ENCODE measurements at places on chromosomes 3 and 15.

- DNase-seq: no peak
These were observed 36.6 kb upstream of the STT3B start for GRCh38 chr3:31495971-31496665.

DNA sequence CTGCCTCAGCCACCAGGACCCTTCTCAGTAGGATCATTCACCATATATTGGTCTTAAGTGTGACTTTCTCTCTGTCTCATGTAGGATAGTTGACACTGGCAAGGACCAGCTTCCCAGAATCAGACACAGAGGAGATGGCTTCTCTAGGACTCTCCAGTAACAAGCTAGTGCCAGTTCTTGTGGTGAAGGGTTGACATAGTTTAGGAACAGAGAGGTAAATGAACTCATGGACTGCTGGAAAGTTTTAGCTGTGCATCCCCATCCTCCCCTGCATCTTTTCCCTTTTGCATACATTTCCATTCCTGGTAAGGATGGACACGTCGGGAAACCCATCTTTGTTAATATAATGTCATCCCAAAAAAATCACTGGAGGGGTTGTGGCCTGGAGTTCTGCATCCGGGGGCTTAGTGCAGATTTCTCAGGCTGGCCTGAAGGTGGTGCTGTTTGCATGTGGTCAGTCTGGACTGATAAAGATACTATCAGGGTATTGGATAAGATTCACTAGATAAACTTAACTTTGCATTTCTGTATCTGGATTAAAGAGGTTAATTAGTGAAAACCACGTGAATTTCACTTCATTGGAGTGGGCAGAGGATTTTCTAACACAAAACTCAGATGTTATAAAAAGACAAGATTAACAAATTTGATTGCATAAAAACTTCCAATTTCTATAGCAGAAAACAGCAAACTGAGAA lies 110.8 kb downstream of the TBC1D2B start:
- DNase-seq: peak; percentile 43

DNA sequence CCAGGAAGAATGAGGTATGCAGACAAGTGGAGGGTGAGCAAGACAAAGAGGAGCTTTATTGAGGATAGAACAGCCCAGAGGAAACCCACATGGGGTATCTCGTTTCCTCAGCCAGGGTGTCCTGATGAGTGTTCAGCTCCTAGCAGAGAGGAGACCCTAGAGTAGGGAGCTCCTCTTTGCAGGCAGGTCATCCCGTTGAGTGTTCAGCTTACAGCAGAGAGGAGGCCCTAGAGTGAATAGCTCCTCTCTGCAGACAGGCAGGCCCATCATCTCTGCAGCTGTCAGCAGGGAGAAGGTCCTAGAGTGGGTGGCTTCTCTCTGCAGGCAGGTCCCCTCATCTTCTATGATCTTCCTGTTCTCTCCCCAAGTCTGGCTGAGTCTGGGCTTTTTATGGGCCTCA lies 90.6 kb upstream of the TNFSF10 start:
- DNase-seq: no peak

DNA sequence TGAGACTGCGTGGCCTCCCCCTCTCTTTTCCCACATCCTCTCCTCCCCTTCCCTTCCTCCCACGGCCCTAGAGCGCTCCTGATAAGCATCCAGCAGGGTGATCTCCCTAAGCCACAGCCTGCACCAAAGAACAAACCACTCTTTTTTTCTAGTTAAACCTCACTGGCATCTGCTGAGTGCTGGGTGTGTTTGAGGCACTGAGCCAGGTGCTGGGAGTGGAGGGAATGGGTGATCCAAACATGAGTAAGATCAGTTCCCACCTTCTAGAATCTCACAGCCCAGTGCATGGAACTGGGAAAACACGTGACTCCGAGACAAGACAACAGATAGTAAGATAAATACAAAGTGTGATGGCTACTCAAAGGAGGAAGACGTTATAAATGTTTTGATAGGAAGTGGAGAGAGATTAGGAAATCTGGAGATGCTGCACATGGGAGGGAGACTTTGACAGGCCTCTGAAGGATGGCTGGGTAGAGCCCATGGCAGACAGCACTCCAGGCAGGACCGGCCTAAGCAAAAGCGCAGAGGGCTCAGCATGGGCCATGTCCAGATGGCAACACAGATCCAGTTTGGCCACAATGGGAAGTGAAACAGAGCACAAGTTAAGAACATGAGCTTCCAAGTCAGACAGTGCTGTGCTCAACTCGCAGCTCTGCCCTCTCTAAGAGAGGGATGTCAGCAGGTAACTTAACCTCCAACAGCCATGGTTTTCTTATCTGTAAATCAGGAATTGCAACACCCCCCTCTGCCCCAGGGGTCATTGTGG lies 55.6 kb downstream of the CCR3 start:
- DNase-seq: no peak

GRCh38 chr15:64895285-64896065 lies 16.2 kb upstream of the ANKDD1A start:
- peak; percentile 46 for DNase-seq

DNA sequence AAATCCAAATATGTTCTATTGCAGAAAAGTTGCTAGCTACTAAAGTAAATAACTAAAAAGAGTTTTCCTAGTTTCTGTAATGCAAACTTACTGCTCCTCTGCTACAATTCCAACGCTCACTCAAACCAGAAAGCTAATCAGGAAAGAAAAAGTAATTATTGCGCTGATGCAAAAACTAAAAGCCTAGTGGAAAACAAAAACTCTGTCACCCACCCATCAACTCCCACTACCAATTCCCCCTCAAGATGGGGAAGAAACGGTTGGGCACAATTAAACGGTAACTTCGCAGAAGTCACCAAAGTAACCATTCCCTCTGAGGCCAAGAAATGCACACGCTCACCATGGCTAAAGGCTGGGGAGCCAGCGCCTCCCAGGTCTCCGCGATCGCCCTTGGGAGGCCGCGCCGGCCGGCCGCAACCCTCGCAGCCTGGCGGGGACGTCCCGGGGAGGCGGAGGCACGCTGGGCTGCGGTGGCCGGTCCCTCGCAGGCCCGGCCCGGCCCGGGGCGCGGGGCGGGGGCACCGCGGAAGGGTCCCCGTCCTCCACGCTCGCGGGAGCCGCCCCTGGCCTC lies 684 bp downstream of the SLTM start:
- peak; percentile 50 for DNase-seq

DNA sequence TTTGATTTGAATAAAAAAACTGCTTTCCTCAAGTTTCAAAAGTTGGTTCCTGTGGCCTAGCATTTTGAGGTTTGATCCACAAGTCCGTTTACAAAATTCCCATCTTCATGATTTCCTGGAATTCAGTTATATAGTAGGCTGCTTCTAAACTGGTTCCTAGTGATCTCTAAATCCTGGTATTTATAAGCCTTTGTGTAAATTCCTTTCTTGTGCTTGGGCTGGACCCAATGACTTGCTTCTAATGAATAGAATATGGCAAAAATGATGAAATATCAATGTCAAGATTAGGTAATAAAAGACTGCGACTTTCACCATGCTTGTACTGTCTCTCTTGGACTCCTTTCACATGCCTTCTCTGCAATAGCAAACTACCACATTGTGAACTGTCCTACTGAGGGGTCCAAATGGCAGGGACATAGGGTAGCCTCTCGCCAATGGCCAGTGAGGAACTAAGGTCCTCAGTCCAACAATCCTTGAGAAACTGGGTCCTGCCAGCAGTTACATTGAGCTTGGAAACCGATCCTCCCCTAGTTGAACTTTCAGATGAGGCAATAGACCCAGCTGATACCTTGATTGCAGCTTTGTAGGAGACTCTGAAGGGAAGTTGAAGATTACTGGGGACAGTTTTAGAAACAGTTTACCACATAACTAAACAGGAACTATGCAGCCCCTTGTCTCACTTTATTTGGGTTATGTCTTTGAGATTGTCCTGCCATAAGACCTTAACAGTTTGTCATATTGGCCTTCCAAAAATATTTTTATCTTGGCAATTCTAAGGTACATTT lies 303.9 kb upstream of the TBC1D5 start:
- no peak for DNase-seq

DNA sequence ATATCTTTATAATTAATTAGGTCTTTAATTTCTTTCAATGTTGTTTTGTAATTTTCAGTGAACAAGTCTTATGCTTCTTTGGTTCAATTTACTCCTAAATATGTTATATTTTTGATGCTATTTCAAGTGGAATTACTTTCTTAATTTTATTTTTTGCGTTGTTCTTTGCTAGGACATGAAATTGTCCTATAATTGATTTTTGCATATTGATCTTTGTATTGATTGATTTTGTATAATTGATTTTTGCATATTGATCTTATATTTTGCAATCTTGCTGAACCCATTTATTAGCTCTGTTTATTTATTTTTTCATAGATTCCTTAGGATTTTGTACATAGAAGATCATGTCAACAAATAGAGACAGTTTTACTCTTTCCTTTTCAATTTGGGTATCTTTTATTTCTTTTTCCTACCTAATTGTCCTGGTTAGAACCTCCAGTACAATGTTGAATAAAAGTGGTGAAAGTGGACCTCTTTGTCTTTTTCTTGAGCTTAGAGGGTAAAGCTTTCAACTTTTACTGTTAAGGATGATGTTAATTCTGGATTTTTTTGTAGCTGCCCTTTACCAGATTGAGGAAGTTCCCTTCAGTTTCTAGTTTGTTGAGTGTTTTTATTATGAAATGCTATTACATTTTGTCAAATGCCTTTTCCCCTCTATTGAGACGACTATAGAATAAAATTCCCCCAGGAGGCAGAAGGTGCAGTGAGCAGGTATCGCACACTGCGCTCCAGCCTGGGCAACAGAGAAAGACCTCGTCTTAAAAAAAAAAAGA lies 36.8 kb upstream of the CCDC50 start:
- no peak for DNase-seq

- no peak for DNase-seq
These were observed 43.5 kb upstream of the SLC6A11 start for GRCh38 chr3:10772271-10773161.

- peak; percentile 16 for DNase-seq
These were observed 31.9 kb upstream of the TSC22D2 start for GRCh38 chr3:150376001-150376848.

GRCh38 chr3:17070161-17070959 lies 185.6 kb downstream of the PLCL2 start:
- no peak for DNase-seq

DNA sequence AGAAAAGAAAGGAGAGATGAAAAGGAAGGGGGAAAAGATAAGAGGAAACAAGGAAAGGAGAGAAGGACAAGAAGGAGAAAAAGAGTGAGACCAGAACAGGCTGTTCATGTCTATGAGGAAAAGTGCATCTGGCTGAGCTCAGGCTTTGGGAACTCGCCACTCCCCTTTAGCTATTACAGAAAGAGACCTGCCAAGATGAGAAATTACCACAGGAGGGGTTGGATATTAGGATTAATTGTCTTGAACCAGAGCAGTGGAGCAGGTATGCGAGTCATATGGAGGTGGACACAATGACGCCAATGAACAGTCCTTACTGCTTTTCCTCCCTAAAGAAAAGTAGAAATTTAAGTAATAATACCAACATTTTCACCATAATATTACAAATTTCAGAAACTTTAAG lies 577.0 kb upstream of the ARRDC4 start:
- no peak for DNase-seq

DNA sequence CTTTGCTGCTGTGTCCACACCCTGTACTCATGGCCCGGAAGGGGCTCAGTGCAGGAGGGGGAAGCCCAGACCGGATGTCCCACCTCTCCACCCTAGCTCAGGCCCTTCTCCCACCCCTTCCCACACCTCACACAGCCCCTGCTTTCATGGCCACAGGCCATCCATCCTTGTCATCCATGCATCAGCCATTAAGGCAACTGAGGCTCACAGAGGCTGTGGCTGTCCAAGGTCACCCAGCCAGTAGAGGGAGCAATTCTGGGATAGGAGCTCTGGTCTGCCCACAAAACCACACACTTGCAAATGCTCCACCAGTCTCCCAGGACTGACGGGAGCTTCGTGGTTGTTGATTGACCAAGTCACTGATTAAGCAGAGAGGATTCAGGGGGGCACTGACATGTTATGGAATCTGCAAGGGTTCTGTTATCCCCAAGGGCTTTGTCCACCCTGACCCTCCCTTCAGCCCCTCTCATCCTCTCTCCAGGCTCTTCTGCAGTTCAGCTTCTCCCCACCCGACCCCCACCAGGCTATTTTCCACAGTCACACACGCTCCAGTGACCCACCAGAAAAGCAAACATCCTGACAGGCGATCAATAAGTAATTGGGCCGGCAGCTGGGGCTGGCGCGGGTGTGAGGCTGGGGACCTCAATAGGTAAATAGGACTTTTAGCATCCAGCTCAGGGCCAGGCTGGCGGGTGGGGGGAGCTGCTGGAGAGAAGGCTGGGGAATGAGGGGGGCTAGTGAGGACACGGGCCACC lies 15.1 kb downstream of the LINGO1 start:
- no peak for DNase-seq

GRCh38 chr3:183306798-183307671 lies 54.0 kb downstream of the B3GNT5 start:
- DNase-seq: no peak

DNA sequence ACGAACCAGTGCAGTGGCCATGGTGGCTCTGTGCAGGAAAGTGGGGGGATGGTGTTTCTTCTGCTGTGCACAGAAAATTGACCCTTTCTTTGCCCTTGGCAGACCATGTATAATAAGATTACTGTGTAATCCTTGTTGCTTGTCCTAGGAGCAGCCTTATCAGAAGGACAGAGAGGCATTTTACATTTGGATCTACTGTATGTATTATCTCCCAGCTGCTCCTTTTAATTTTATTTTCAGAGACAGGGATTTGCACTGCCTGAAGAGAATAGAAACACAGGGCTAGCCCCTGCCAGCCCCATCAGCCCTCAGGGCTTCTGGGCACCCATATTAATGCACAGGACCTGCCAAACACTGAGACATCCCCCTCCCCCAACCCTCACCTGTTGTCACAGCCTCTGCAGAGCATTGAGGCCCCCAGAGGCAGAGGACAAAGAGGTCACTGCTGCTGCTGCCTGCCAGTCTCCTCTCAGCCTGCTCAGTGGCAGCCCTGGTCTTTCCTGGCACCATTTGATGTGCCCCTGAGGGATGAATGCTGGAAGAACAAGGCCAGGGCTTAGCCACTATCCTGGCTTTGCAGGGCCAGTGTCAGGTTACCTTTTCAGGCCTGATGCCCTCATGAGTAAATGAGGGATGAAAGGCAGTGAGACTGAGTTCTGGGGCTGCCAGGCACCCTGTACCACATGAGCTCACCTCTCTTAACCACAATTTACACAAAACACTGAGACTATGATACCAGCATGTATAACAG lies 533.4 kb downstream of the NTRK3 start:
- DNase-seq: no peak

GRCh38 chr15:101124731-101125451 lies 127.0 kb downstream of the CHSY1 start:
- no peak for DNase-seq

DNA sequence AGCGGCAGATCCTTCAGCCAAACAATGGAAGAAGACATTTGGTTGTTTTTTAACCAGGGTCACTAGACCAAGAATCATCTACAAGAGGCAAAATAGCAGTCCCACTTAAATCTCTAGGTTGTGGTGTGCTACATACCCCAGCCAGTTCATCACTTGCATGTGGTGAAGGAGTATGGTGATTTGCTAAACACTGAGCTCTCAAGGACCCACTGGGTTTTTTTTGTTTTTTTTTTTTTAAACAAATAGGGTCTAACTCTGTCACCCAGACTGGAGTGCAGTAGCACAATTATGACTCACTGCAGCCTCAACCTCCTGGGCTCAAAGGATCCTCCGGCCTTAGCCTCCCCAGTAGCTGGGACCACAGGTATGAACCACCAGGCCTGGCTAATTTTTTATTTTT lies 508.0 kb downstream of the FOXP1 start:
- no peak for DNase-seq
